MCF 10A (cell line): ENCODE measurements at places on chromosomes 4 and X. TPM values are rescaled to one million over a fixed set of nuclear protein-coding genes. Genes with fewer than 3 reads are reported as not detected.

SUPT20HL2 gene
- total RNA-seq = not detected in 2 replicates

MAMLD1 gene
- 1.7 and 1.9 TPM in 2 replicates for total RNA-seq

NPY5R gene
- total RNA-seq = not detected in 2 replicates

ALAS2 gene
- not detected in 2 replicates for total RNA-seq

SASH3 gene
- total RNA-seq = not detected in 2 replicates

DDX53 gene
- not detected in 2 replicates for total RNA-seq

HSFX2 gene
- 0.82 TPM in 1 of 2 replicates, not detected in the other for total RNA-seq

TCEANC gene
- total RNA-seq = 4.0 TPM in 2 replicates

AFF2 gene
- 0.19 and 0.42 TPM in 2 replicates for total RNA-seq

PNMA6F gene
- total RNA-seq = not detected in 2 replicates

IGSF1 gene
- total RNA-seq = not detected in 2 replicates

SPANXN4 gene
- not detected in 2 replicates for total RNA-seq

USP51 gene
- total RNA-seq = 0.17 TPM in 1 of 2 replicates, not detected in the other

DNA sequence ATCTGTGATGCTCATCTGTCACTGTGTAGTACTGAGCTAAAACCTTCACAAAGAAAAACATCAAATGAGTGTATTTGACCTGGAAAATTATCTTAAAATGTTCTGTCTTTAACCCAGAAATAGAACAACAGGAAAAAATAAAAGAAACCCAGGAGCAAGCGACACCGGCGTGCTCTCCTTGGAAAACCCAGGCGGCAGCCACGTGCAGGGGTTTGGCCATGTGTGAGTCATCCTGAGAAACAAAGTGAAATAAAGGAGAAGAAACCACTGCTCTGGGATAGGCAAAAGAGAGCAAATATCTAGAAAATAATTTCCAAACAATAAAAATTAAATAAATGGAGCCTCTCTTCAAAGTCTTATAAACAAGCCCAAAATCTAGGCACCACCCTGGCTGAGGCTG lies 20.0 kb upstream of the TMEM128 start:
- H3K27me3 ChIP-seq = no peaks in the 10 kb centered on the region
- peak overlapping the region; percentile 96 for H3K27ac ChIP-seq
- H3K4me3 ChIP-seq = peak overlapping the region; percentile 29
- peaks cover 48% of the 10 kb centered on the region for H3K4me1 ChIP-seq

GRCh38 chr4:21780148-21780547 lies 168.4 kb downstream of the KCNIP4 start:
- H3K4me3 ChIP-seq = no peak overlapping the region
- H3K27ac ChIP-seq = no peak overlapping the region
- H3K4me1 ChIP-seq = peaks cover 6% of the 10 kb centered on the region
- H3K27me3 ChIP-seq = no peaks in the 10 kb centered on the region
- H3K36me3 ChIP-seq = no peaks in the 10 kb centered on the region
- DNase-seq = peak; percentile 31

- no peaks in the 10 kb centered on the region for H3K36me3 ChIP-seq
- no peaks in the 10 kb centered on the region for H3K27me3 ChIP-seq
- no peak overlapping the region for H3K4me3 ChIP-seq
- no peak for DNase-seq
- no peak overlapping the region for H3K27ac ChIP-seq
- H3K4me1 ChIP-seq = no peaks in the 10 kb centered on the region
Observed at GRCh38 chr4:123889507-123889906, 492.9 kb downstream of the SPRY1 start.

DNA sequence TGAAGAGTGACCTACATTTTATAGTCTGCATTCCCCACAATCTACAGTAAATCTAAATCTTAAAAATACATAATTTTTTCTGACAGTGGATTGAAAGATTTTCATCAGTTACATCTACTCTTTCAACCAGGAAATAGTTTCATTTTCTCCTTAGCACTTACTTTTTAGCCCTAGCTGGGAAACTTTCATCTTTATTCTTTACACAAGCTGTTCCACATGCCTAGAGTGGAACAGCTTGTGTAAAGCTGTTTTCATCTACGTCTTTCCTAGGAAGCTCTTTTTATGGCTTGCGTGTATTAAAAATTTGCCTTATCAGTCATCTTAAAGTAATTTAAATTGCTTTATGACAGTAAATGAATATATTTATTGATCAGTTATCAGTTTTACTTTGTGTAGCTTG lies 40.5 kb downstream of the RBPJ start:
- H3K4me3 ChIP-seq = no peak overlapping the region
- no peaks in the 10 kb centered on the region for H3K36me3 ChIP-seq
- no peak for DNase-seq
- no peak overlapping the region for H3K27ac ChIP-seq

DNA sequence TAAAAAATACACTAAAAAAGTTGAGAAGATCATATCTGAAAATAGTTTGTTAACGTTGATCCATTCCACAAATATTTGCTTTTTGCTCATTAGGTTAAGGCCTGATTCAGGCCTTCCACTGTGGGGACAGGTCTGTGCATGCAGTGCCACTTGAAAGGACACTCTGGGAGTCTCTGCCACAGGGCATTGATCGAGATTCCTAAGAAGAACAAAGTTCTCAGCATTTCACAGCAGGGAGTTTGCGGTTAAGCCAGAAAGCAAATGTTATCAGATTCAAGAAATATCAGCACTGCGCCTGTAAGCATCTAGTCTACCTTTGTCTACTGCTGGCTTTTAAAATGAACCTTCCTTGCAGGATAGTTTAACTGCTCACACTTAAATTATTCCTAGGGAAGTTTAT lies 62.2 kb upstream of the TNIP3 start:
- no peaks in the 10 kb centered on the region for H3K27me3 ChIP-seq
- H3K4me3 ChIP-seq = peak overlapping the region; percentile 1
- H3K4me1 ChIP-seq = peaks cover 9% of the 10 kb centered on the region
- no peak for DNase-seq

DNA sequence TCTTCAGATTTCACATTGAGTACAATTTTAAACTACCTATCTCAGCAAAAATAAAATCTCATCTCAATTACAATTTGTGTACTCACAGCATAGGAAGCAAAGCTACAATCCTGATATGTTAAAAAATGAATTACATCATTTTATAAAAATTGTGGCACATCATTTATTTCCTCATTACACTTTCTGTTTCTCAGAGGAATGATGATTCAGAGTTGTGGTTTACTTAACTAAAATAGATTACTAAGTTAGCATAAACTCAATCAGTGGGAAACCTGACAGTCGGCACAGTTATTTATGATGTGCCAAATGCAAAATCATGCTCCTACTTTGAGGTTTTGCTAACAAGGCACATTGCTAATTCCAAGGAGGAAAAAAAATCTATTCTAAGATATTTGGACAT lies 325.0 kb downstream of the FBXO8 start:
- H3K4me3 ChIP-seq = no peak overlapping the region
- H3K27ac ChIP-seq = no peak overlapping the region
- H3K4me1 ChIP-seq = no peaks in the 10 kb centered on the region
- peaks cover 69% of the 10 kb centered on the region for H3K27me3 ChIP-seq
- DNase-seq = no peak
- H3K36me3 ChIP-seq = no peaks in the 10 kb centered on the region

GRCh38 chrX:12421918-12422317 lies 283.6 kb downstream of the FRMPD4 start:
- no peak overlapping the region for H3K4me3 ChIP-seq
- H3K4me1 ChIP-seq = peaks cover 29% of the 10 kb centered on the region
- H3K27me3 ChIP-seq = no peaks in the 10 kb centered on the region

GRCh38 chr4:19596342-19596741 lies 655.4 kb upstream of the SLIT2 start:
- H3K27me3 ChIP-seq = no peaks in the 10 kb centered on the region
- H3K4me1 ChIP-seq = no peaks in the 10 kb centered on the region
- DNase-seq = no peak
- H3K4me3 ChIP-seq = no peak overlapping the region
- H3K36me3 ChIP-seq = no peaks in the 10 kb centered on the region
- no peak overlapping the region for H3K27ac ChIP-seq

- peaks cover 23% of the 10 kb centered on the region for H3K27me3 ChIP-seq
- H3K4me3 ChIP-seq = no peak overlapping the region
- no peak for DNase-seq
- H3K36me3 ChIP-seq = no peaks in the 10 kb centered on the region
Observed at GRCh38 chrX:106300656-106301055, 132.6 kb downstream of the PWWP3B start.

GRCh38 chr4:1205586-1206298 lies 33.4 kb upstream of the SPON2 start:
- H3K36me3 ChIP-seq = peaks cover 4% of the 10 kb centered on the region
- H3K27me3 ChIP-seq = no peaks in the 10 kb centered on the region
- no peak for DNase-seq
- H3K4me3 ChIP-seq = no peak overlapping the region
- H3K27ac ChIP-seq = no peak overlapping the region
- H3K4me1 ChIP-seq = peaks cover 5% of the 10 kb centered on the region

- H3K27me3 ChIP-seq = no peaks in the 10 kb centered on the region
- no peak overlapping the region for H3K4me3 ChIP-seq
- no peak for DNase-seq
Observed at GRCh38 chr4:89213382-89213701, 94.3 kb downstream of the GPRIN3 start.

DNA sequence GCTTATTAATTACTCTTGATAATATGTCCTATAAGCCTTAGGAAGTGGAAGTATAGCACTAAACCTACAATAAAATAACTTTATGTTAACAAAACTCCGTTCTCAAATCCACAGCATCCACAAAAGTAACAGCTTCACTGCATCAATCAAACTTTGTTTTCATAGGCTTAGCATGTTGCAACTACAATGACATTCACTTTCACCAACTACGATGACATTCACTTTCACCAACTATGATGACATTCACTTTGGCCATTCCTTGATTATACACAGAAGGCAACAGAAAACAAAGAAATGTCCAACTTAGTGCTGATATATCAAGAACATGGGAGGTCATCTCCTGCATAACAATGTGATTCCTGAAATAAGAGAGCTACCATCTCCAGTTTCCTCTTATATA lies 44.3 kb downstream of the FBXL5 start:
- no peak overlapping the region for H3K27ac ChIP-seq
- no peak for DNase-seq
- peaks cover 11% of the 10 kb centered on the region for H3K4me1 ChIP-seq
- peaks cover 37% of the 10 kb centered on the region for H3K36me3 ChIP-seq

DNA sequence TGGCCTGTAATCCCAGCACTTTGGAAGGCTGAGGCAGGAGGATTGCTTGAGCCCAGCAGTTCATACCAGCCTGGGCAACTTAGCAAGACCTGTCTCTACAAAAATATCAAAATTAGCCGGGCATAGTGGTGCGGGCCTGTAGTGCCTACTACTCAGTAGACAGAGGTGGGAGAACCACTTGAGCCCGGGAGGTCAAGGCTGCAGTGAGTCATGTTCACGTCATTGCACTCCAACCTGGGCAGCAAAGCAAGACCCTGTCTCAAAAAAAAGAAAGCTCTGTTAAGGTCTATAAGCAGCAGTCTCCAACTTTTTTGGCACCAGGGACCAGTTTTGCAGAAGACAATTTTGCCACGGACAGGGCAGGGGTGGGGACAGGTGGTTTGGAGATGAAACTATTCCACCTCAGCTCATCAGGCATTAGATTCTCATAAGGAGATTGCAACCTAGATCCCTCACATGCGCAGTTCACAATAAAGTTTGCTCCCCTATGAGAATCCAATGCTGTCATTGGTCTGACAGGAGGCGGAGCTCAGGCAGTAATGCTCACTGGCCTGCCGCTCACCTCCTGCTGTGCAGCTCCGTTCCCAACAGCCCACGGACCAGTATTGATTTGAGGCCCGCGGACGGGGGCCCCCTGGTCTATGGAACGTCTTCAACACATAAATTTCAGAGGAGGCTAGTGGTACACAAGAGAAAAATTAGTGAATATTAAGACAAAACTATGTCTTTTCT lies 67.9 kb downstream of the KLHL8 start:
- no peak overlapping the region for H3K27ac ChIP-seq
- no peaks in the 10 kb centered on the region for H3K36me3 ChIP-seq
- H3K4me1 ChIP-seq = peaks cover 11% of the 10 kb centered on the region
- H3K27me3 ChIP-seq = no peaks in the 10 kb centered on the region

GRCh38 chr4:73066445-73066844 lies 3.1 kb downstream of the COX18 start:
- no peak overlapping the region for H3K4me3 ChIP-seq
- DNase-seq = no peak
- peaks cover 47% of the 10 kb centered on the region for H3K36me3 ChIP-seq

GRCh38 chr4:47642985-47643760 lies 158.1 kb downstream of the ATP10D start:
- no peak overlapping the region for H3K27ac ChIP-seq
- no peaks in the 10 kb centered on the region for H3K27me3 ChIP-seq
- no peaks in the 10 kb centered on the region for H3K36me3 ChIP-seq
- no peaks in the 10 kb centered on the region for H3K4me1 ChIP-seq
- no peak for DNase-seq
- no peak overlapping the region for H3K4me3 ChIP-seq

- H3K27me3 ChIP-seq = peaks cover 20% of the 10 kb centered on the region
- H3K4me3 ChIP-seq = no peak overlapping the region
- no peak for DNase-seq
- H3K36me3 ChIP-seq = no peaks in the 10 kb centered on the region
- no peak overlapping the region for H3K27ac ChIP-seq
Observed at GRCh38 chrX:46036508-46036907, 508.7 kb downstream of the ZNF674 start.

- H3K36me3 ChIP-seq = peaks cover 8% of the 10 kb centered on the region
- H3K27me3 ChIP-seq = peaks cover 68% of the 10 kb centered on the region
- no peak overlapping the region for H3K4me3 ChIP-seq
- DNase-seq = no peak
- no peak overlapping the region for H3K27ac ChIP-seq
Observed at GRCh38 chrX:21881881-21882574, 26.2 kb downstream of the YY2 start.

- no peak overlapping the region for H3K4me3 ChIP-seq
- peaks cover 37% of the 10 kb centered on the region for H3K4me1 ChIP-seq
- no peak for DNase-seq
- H3K36me3 ChIP-seq = no peaks in the 10 kb centered on the region
Observed at GRCh38 chr4:73715659-73716058, 24.7 kb upstream of the CXCL8 start.

GRCh38 chr4:8079916-8080753 lies 78.5 kb downstream of the ABLIM2 start:
- peaks cover 35% of the 10 kb centered on the region for H3K27me3 ChIP-seq
- no peak overlapping the region for H3K4me3 ChIP-seq
- H3K4me1 ChIP-seq = no peaks in the 10 kb centered on the region
- H3K27ac ChIP-seq = no peak overlapping the region

- no peaks in the 10 kb centered on the region for H3K36me3 ChIP-seq
- H3K4me3 ChIP-seq = no peak overlapping the region
- no peaks in the 10 kb centered on the region for H3K27me3 ChIP-seq
- peaks cover 12% of the 10 kb centered on the region for H3K4me1 ChIP-seq
- H3K27ac ChIP-seq = no peak overlapping the region
- no peak for DNase-seq
Observed at GRCh38 chr4:25881193-25881592, 18.4 kb upstream of the SEL1L3 start.
